ENCODE measurements at places on chromosomes 11 and 22.
A peak's percentile ranks its signal among the peaks of the same experiment; 100 is the strongest.

DNA sequence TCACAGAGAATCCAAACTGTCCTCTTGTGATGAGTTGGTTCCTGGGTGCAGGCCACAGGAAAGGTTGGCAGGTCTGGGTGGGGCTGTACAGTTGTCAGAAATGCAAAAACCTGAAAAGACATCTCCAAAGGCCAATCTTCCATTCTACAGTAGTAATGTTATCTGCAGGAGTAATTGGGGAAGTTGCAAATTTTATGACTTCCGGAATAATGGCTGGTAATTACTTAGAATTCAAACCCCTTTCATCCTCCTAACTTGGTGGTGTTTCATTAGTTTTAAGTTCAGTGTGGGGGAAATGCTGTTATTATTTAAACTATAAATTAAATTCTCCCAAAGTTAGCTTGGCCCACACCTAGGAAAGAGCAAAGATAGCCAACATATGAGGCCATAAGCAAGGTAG is 64.7 kb upstream of the FAT3 start:
- no peak for DNase-seq

DNA sequence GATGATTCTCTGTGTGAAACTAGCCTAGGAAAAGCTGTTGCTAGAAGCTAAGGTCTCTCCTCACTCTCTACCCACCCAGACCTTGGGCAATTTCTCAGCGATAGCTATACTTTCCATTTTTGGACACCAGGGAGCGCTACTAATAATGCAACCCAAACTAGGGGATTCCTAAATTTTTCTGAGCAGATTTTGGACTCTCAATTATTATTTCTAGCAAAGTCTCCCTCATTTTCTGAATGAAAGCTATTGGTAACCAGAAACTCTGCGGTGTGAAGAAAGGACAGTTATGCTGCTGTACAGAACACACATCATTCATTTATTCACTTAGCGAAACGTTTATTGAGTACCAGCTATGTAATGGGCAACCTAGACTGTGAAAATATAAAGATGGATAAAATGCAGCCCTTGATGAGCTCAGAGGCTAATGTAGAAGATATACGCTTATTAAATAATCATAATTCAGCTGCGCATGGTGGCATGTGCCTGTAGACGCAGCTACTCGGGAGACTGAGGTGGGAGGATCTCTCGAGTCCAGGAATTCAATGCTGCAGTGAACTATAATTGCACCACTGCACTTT is 6.1 kb upstream of the STIM1 start:
- peak; percentile 74 for DNase-seq

GRCh38 chr11:14420223-14420622 is 61.2 kb upstream of the RRAS2 start:
- DNase-seq = no peak

GRCh38 chr22:24146194-24146616 is 35.1 kb upstream of the SUSD2 start:
- peak; percentile 28 for DNase-seq

DNA sequence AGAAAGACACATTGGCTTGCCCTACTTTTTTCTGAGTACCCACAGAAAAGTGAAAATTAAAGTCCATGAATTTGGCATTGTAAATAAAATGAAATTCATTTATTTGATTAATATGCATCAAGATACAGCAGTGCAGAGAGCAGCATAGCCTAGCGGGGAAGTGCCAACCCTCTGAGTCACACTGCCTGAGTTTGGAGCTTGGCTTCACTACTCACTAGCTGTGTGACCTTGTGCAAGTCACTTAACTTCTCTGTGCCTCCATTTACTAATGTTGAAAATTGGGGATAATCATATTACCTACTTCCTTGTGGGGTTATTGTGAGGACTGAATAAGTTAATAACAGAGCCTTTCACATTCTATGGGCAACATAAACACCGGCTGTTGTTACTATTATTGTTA is 111.5 kb upstream of the CSNK2A3 start:
- no peak for DNase-seq

GRCh38 chr11:102914238-102915043 is 39.7 kb upstream of the MMP12 start:
- DNase-seq = no peak

- no peak for DNase-seq
Observed at GRCh38 chr11:49995565-49995964, 13.2 kb upstream of the OR4C12 start.

DNA sequence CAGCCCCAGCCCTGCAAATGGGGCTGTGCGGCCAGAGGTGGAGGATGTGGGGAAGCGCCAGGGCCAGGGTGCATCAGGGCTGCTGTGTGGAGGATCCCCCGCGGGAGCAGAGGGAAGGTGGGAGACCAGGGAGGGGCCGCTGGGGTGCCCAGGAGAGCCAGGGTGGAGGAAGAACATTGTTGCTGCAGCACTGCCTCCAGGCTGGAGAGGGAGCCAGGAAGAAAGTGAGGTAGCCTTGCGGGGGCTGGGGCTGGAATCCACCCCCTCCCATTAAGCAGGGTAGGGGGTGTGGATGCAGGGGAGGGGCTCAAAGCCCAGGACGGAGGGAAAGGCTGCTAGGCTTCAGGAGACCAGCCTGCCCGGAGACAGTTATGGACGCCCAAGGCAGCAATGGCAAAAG is 15.0 kb downstream of the CABP7 start:
- no peak for DNase-seq

GRCh38 chr11:12897390-12897789 is 111.7 kb upstream of the RASSF10 start:
- DNase-seq = no peak

- no peak for DNase-seq
Observed at GRCh38 chr11:68784653-68785052, 33.3 kb upstream of the TESMIN start.

DNA sequence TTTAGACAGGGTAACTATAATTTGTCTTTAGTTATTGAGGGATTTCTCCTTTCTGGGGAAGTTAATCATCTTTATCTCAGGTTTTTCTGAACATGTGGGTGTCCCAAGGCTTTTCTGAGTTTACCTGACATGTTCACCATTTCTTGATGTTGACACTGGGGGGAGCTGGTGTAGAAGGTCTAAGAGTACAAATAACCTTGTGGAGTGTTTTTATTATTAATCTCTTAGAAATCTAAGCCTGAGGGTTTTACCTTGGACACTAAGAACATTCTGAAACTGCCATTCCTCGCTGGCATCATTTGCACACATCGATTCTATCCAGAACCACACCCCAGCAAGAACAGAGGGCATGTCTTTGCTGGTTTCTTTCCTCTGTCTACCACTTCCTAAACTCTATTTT is 15.6 kb upstream of the C11orf91 start:
- no peak for DNase-seq

DNA sequence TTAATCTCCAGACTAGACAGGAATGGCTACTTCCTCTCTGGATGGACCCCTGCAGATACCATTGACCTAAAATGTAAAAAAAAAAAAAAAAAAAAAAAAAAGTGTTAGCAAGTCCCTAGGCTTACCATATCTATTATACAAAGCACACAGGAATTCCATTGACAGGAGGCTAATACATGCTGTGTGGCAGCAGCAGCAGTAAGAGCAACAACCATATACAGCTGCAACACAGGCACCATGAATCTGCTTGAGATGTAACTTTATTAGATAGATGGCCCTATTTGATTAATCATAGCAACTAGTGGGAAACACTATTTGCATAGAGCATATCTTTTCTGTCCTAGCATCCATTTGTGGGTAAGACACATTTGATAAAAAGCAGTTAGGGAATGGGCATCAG is 1447.1 kb downstream of the FAM181B start:
- DNase-seq = no peak

GRCh38 chr22:29154364-29155048 is 51.2 kb upstream of the EMID1 start:
- DNase-seq = peak; percentile 40

DNA sequence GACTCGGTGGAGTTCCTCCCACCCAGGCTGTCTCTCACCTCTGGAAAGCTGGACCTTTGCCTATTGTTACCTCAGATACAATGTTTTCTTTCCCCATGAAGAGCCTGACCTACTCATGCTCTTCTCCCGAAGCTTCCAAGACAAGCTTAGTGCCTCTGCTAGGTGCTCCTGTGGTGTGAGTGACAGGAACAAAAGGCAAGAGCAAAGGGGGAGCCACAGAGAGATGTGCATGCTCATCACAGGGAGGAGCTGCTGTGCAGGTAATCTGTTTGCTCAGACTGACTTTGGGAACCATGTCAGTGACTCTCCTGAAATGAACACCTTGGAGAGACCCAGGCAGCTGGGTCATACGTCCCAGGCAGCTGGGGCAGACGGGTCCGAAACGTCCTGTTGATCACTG is 53.6 kb upstream of the VSTM5 start:
- no peak for DNase-seq

DNA sequence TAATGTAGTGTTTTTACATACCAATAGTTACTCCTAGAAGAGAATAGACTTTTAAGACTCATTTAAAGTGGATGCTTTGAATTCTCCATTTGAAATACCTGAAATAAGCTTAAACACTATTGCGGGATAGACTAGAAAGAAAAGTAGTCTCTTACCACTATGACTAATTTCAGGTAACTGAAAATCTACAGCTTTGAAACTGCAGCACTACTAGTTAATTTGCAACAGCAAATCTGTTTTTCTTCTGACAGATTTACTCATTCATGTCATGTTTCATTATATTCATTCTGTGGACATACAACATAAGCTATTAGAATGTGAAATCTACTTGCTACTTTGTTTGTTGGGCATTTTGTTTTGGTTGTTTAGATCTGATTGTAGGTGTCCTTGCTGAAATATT is 153.6 kb downstream of the MAML2 start:
- DNase-seq = no peak

DNA sequence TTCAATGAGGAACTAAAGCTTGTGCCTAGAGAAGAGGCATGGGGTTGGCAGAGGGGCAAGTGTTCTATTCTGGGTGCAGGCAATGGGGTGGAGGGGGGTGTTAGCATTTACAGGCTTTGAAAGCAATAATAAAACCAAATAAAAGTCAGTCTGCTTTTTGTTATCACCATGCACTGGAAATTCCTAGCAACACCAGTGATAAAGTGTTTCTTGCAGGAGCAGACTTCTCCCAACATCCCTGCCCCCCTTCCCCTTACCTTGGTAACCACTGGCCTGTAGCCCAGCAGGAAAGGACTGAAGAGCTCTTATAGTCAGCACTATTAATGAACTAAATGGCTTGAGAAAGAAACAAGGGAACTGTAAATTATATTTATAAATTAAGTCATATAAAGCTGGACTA is 65.2 kb upstream of the SESN3 start:
- DNase-seq = no peak

- peak; percentile 6 for DNase-seq
Observed at GRCh38 chr22:20494978-20495860, at the start of gene KLHL22. Gene KLHL22, minus strand, starts transcription at chr22:20495795. Its CDS starts 6,584 bp downstream, at chr22:20489211.

DNA sequence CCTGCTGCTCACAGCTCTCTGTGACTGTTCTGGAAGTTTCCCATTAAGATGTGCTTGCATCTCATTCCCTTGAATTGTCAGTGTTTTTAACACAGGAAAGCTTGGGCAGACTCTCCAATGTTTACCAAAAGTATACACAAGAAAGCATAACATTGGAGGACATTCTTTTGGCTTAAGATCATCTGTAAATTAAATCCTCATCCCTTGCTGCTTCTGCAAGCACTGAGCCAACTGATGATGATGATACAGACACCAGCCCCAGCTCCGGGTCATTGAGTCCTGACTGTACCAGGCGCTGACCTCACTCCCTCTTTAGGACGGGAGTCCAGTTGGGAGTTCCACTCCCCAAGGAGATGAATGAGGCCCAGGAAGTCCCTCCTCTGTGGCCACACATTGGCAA is 23.8 kb downstream of the CD82 start:
- no peak for DNase-seq

GRCh38 chr11:121801781-121802180 is 314.2 kb downstream of the BLID start:
- DNase-seq = no peak

- DNase-seq = no peak
Observed at GRCh38 chr11:70059971-70060370, 18.1 kb upstream of the ANO1 start.

Data from stimulated activated naive CD4-positive, alpha-beta T cell (primary cell).